ENCODE measurements at places on chromosomes 4 and X.

- no peak for DNase-seq
Measured at GRCh38 chr4:22677780-22678179, 15.0 kb upstream of the GBA3 start.

- DNase-seq: no peak
Measured at GRCh38 chrX:147763131-147763530, 148.6 kb upstream of the FMR1 start.

- DNase-seq: no peak
Measured at GRCh38 chrX:65575022-65575421, 40.4 kb upstream of the LAS1L start.

- DNase-seq: no peak
Measured at GRCh38 chr4:111556141-111556781, 589.0 kb upstream of the FAM241A start.

All from stimulated activated CD8-positive, alpha-beta memory T cell treated with anti-CD3 and anti-CD28 coated beads, Interleukin-4, amount 100 ng/mL, for 4 hours (primary cell).